ENCODE measurements at places on chromosomes 1 and 21.
A peak's percentile ranks its signal among the peaks of the same experiment; 100 is the strongest.

GRCh38 chr1:27868932-27869718 lies 3.2 kb upstream of the THEMIS2 start:
- no peak for DNase-seq

- peak; percentile 99 for DNase-seq
Observed at GRCh38 chr1:9840176-9840575, 16.4 kb upstream of the CLSTN1 start.

DNA sequence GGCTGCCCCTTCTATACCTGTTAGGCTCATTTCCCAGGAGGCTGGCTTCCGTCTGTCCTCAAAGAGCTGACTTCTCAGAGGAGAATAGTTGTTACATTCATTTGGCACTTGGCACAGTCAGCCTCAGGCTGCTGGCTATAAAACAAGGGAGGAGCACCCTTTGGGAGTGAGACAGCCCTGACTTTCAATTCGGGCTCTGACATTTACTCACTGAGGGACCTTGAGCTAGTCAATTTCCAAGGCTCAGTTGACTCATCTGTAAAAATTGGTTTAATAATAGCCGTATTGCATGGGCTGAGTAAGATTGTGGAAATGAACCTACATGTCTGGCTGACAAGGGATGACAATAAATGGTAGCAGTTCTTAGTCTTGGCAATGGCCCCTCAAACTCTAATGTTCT lies 13.7 kb downstream of the ALX3 start:
- no peak for DNase-seq

- no peak for DNase-seq
Observed at GRCh38 chr1:7562729-7563605, 208.1 kb upstream of the VAMP3 start.

DNA sequence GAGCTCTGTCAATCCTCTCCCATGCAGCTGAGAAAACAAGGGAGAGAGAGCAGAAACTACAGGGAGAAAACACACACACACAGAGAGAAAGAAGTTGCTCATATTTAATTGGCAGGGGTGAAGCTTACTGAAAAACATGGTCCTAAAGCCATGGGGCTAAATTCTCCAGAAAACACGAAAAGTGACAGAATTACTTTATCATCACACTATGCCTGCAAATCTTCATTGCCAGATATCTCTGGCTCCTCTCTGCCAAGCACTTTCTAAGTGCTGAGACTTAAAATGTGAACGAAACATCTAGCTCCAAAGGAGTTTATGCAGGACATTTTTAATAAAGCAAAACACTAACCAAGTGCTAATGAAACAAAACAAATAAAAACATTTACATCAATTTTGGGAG lies 134.1 kb downstream of the DAB1 start:
- DNase-seq: no peak

GRCh38 chr1:199463521-199464127 lies 563.9 kb upstream of the NR5A2 start:
- peak; percentile 91 for DNase-seq

DNA sequence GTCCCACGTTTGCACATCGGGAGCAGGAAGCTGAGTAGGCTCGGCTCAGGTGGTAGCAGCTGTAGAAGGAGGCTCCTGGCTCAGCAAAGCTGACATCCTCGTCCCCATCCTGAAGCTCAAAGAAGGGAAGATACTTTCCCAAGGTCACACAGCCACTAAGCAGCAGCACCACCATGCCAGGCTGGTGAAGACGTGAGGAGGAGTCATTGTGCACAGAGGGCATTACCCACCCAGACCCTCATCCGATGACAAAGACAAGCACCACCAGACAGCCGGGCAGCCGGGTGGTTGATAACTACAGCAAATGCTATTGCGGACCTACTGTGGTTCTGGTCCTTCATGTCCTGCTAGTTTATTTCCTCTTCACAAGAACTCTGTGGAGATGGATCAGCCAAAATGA lies 186.9 kb downstream of the MATN1 start:
- no peak for DNase-seq

GRCh38 chr1:67336783-67337182 lies 29.1 kb downstream of the IL12RB2 start:
- DNase-seq: no peak

GRCh38 chr1:52460694-52461093 lies 56.3 kb downstream of the PRPF38A start:
- no peak for DNase-seq

DNA sequence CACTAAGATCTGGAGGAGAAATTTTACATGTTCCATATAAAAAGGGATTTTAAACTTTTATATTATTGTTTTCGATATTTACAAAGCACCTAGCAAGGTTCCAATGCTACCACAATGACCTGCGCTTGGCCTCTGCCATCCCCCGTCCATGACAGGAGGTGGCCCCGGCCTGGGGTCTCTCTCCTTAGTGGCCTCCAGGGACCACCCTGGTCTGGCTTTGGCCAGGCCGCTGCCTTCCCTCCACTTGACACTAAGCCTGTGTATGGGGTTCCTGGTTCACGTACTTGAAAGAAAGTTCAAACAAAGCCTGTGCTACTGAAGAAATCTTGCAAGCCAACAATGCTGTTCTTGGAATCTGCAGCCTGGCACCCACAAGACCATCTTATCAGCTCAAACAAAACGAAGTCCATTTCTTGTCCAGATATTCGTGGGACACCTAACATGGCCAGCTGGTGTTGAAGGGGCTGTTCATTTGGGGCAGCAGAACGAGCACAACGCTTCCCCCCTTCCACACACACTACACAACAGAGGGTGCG lies 12.8 kb downstream of the PRDM15 start:
- no peak for DNase-seq

DNA sequence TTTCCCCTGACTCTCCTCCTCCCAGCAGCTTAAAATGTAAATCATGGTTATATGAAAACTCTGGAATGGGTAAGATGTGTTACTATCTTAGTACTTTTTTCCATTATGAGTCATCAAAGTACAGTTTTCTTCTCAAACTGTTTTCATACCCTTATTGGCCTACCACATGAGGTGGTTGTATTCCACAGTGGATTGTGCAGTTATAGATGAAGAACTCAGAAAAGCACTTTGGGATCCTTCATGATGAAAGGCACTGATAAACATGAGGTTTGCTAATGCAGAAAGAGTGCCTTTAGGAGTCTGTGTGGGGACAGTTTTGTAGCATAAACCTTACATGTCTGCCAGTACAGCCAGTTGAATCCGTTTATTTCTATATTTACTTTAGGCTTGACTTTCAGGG lies 32.0 kb upstream of the MYOCOS start:
- no peak for DNase-seq

- DNase-seq: no peak
Observed at GRCh38 chr1:219794085-219794743, 134.1 kb downstream of the SLC30A10 start.

DNA sequence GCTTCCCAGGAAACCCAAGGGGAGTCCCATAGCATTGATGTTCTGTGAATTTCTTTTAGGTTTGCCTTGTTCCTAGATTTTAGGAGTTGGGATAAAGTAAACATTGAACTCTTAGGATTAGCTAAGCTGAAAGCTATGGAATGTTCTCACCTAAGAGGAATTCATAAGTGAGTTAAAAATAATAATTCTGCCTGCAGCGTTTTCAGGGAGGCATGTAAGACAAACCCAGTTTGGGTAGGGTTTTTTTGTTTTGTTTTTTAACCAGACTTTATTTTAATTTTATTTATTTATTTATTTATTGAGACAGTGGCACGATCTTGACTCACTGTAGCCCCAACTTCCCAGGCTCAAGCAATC lies 28.9 kb upstream of the CD101 start:
- DNase-seq: no peak

DNA sequence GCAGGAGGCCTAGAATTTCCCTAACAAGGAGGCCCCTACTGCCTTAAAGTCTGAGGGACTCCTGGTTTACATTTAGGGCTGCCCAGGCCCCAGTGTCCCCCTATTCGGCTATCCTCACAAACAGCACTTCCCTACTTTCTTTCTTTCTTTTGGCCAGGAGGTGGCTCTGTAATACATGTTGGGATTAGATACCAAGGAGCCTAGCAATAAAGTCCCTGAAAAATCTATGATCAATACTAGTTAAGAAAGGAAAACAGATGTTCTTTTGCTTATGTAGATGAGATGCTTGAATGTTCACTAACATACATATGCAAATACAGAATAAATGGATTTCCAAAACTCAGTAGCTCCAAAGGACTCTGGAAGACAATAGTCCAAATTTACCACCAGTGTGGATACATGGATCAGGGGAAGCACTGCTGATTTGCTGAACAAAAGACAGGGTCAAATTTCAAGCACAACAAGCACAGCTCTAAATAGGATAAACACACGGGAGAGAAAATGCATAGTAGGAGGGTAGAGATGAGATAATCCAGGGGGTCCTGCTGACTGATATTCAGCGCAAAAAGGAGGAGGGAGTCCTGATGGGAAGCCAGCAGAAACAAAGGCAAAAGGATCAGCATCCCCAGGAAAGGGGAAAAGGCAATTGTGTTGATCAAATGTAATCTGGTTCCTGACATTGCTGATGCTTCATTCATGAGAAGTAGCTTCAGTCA lies 240.0 kb downstream of the NUF2 start:
- no peak for DNase-seq

GRCh38 chr1:32763221-32763620 lies 53.9 kb downstream of the YARS1 start:
- DNase-seq: no peak

DNA sequence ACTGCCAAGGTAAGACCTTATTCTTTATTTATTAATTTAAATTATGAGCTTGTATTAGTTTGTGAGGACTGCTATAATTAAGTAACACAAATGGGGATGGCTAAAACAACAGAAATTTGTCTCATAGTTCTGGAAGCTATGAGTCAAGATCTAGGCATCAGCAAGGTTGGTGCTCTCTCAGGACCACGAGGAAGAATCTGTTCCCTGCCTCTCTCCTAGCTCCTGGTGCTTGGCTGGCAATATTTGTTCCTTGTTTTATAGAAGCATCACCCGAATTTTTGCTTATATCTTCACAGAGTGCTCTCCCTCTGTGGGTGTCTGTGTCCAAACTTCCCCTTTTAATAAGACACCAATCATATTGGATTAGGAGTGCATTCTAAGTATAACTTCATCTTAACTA lies 41.4 kb upstream of the CCDC190 start:
- no peak for DNase-seq

DNA sequence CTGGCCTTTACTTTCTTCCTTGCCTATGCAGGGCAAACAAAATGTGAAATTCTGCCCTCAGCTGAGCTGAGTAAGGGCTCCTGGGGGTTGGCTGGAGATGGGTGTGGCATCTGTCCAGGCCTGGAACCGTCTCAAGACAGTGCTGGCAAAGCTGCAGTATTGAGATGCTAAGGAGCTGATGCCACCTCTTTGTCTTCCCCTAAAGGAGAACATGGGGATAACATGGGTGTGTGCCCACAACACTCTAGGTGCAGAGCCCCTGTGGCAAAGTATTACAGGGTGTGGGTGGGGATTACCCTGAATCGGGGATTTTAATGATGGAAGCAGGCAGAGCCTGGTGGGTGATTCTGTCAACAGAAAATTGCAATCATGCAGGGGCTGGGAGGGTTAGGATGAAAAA lies 2.5 kb upstream of the ST3GAL3 start:
- DNase-seq: peak; percentile 88

DNA sequence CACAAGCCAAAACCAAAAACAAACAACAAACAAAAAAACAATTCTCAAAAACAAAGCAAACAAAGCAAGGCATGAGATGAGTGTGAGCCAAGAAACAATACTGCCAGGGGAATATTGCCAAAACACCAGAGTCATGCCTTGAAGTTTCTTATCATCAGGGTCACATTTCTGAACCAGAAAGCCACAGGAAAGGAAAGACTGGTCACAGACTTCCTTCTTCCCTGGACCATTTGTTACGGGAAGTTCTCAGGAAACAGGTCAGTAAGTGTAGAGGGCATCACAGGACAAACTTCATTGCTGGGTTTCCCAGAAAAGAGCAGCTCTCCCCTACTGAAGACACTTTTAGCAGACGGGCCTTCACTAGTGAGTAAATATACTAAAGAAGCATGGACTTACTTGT lies 191.2 kb downstream of the GABPA start:
- peak; percentile 26 for DNase-seq

- no peak for DNase-seq
Observed at GRCh38 chr1:47659146-47659545, 221.3 kb downstream of the FOXD2 start.

DNA sequence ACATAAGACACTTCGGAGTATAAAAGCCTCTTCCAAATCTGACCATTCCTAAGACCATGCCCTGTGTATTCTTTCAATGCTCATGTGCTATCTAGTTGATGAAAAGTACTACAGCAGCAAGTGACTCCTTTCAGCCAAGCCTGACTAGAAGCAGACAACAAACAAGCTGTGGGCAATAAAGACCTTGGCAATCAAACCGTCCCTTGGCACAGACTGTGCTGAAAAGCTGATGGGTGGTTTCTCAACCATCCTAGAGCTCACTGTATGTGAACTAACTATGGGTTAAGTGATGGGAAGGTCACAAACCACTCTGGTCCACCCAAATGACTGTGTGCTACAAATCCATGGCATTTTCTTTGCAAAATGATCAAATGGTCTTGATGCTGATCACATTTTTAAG lies 94.0 kb downstream of the KIAA0319L start:
- no peak for DNase-seq

DNA sequence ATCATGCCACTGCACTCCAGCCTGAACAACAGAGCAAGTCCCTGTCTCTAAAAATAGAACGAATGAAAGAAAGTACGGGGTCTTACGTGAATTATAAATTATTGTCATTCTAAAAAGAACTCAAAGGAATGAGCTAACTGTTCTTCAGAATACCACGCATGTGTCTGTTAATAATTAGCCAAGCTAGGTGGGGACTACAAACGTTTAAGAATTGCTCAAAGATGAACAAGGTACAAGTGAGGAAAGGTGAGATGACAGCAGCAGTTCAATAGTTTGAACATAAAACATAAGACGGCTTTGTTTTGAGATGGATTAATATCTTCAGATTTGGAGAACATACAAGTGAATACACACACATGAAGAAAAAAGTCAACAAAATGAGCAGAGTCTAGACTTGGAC lies 79.6 kb downstream of the UBR4 start:
- no peak for DNase-seq

DNA sequence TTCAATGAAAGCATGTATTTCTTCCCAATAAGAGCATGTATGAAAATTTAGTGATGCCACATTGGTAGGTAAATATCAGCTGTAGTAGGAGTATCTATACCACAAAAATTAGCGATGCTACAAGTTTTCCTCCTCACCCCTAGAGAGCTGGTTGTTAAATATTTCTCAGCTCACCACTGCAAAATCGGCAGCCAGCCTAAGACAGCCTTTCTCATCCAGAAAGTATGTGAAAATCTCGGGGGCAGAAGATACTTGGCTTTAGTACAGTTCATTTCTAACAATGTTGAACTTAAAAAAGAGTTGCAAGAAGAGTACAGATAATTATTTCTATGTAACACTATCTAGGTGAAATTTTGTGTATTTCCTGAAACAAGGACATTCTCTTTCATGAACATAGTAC lies 235.4 kb downstream of the TPR start:
- DNase-seq: no peak

- no peak for DNase-seq
Observed at GRCh38 chr1:26053718-26054560, 8.0 kb upstream of the SLC30A2 start.

GRCh38 chr1:165129568-165130164 lies 226.8 kb downstream of the LMX1A start:
- peak; percentile 80 for DNase-seq

GRCh38 chr1:152001631-152002584 lies 8.2 kb upstream of the S100A10 start:
- DNase-seq: peak; percentile 83
